ENCODE measurements at places on chromosomes 1 and 21. TPM values are rescaled to one million over a fixed set of nuclear protein-coding genes. Genes with fewer than 3 reads are reported as not detected.

The GADD45A gene
- total RNA-seq = 58.6 TPM

The ABCA4 gene
- 1.8 TPM for total RNA-seq

GRCh38 chr1:18532390-18533170 lies 51.9 kb downstream of the KLHDC7A start:
- DNase-seq = no peak

DNA sequence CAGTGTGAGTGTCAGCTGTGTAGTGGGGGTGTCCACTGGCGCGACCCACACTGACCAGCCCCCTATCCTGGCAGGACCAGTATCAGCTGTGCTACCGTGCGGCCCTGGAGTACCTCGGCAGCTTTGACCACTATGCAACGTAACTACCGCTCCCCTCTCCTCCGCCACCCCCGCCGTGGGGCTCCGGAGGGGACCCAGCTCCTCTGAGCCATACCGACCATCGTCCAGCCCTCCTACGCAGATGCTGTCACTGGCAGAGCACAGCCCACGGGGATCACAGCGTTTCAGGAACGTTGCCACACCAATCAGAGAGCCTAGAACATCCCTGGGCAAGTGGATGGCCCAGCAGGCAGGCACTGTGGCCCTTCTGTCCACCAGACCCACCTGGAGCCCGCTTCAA lies 28.1 kb upstream of the KDM4A start:
- no peak for DNase-seq

- no peak for DNase-seq
These were observed 92.5 kb downstream of the NOS1AP start for GRCh38 chr1:162161916-162162550.

DNA sequence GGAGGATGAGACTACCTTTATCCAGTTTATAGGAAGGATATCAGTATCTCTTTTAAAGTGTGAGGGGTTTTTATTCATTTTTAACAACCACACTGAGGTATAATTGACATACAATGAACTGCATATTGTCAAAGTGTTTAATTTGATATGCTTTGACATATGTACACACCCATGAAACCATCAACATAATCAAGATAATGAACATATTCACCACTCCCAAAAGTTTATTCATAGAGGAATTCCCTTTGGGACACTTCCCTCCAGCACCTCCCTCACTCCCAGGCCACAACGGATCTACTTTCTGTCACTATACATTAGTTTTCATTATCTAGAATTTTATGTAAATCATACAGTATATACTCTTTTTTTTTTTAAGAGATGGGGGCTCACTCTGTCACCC lies 63.4 kb upstream of the MCOLN3 start:
- DNase-seq = no peak
